Amniotic stem cell (primary cell): ENCODE measurements at places on chromosomes 5 and 9.

DNA sequence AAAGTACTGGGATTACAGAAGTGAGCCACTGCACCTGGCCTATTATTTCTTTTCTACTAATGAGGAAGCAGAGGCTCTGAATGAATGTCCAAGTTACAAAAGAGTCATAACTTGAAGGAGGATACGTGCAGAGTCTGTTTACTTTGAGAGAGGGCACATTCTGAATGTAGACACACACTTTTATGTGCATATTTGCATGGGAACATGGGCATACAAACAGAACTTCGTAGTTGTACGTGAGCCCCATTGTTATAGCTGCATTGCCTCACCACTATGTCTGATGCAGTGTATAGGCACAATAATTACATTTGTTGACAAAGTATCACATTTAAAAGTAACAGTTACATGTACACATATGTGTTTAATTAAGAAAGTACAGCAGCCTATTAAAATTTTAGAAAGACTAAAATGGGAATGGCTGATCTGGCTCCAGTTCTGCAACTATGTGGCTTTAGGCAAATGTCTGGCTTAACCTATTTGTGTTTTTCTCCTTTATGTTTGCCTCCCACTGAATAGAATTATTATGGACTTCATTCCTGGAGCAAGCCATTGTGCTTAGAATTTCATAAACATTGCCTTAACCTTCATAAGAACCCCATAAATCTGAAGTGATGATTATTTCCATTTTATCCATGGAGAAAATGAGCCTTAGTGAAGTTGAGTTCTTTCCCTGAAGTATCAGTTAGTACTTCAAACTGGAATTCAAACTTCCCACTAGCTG, 3.0 kb upstream of the DPYSL3 start:
- no peak for DNase-seq

GRCh38 chr5:57313716-57314115, 139.9 kb downstream of the GPBP1 start:
- DNase-seq, result no peak

DNA sequence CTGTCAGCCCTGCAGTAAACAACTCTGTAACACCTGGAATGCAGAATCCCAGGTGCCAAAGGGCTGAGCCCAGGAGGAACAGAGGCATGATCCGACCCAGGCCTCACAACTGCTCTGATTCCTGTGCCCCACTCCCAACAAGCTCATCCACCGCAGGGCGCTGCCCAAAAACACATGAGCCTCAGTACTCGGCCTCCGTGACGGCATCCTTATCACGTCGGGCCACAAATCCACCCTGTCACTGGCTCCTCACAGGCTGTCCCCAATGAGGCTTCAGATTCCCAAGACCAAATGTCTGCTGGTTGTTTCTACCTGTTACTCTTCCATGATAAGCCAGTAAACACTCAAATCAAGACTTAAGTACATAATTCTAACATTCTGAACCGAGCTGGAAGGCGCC, 15.2 kb downstream of the QSOX2 start:
- DNase-seq, result no peak

- DNase-seq, result no peak
Observed at GRCh38 chr5:172593721-172594235, 47.3 kb upstream of the NEURL1B start.

DNA sequence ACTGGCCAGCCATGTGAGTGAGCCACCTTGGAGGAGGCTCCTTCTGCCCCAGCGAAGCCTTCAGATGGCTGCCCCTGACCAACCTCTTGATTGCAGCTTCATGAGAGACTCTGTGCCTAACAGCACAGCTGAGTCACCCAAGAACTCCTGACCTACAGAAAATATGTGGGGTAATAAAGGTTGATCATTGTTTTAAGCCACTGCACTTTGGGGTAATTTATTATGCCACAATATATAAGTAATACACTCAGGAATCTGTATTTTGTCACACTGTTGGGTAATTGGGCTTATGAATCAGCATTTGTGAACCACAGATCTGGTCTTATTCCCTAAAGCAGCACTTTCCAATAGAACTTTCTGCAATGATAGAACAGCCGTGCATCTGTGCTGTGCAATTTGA, 24.4 kb upstream of the VDAC1 start:
- DNase-seq, result no peak

DNA sequence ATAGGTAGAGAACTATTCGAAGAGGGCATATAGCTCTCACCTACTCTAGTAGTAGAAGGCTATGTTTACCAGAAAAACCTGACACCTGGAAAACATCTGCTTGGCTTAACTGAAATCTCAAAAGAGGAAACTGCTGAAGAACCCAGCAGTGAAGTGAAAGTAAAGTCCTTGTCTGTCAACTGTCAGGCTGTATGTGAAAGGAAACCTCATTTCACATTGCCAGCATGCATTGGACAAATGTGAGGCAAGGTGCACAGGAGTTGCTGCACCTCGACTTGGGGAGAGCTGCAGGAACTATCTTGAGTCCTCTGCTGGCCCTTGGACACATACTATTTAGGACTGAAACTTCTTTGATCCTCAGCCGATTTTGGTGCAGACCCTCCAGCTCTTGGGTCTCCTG, 53.3 kb downstream of the NREP start:
- no peak for DNase-seq

GRCh38 chr5:132388244-132389050, 18.9 kb downstream of the SLC22A5 start:
- no peak for DNase-seq

- DNase-seq, result no peak
Observed at GRCh38 chr9:96293498-96294158, 8.3 kb downstream of the HSD17B3 start.

- no peak for DNase-seq
Observed at GRCh38 chr5:140134277-140134935, 8.7 kb downstream of the IGIP start.

DNA sequence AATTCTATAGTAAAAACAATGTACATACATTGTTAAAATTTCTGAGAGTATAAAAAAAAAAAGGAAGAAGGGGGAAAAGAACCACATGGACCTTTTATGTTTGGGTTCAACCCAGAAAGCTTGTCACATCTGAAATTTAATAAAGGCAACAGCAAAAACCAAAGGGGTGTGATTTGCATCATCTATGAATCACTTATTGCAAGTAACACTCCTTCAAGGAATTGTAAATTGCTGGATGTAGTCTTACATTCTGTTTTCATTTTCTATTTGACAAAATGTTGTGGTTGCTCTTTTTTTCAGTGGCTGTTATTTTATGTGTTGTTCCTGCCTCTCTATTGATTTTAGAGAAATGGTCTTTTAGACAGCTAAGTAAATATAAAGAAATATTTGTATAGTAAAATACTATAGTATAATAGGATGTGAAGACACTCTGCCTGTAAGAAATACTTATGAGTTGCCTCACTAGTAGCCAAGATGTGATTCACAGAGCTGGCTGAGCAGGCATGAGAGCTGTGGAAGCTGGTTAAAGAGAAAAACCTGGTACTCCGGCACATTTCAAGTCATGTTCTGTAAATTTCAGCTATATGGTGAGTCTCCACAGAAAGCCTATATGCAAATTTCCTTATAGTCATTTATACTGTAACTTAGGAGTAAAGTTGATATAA, 131.1 kb upstream of the CNTLN start:
- DNase-seq, result peak; percentile 16

DNA sequence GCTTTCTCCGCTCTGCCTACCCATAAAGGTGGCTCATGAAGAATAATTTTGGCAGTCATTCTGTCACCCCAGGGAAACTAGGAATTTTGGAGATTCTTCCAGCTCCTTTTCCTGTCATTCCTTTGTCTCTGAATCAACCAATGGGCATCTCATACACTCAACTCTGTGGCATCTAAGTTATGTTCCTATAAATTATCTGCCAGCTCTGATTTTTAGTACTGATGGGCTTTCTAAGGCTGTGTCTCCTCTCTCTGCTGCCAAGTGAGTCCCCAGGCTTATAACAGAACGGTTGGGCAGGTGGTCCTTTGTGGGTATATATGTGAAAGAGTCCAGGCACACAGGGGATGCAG, 226.8 kb downstream of the NMUR2 start:
- no peak for DNase-seq

DNA sequence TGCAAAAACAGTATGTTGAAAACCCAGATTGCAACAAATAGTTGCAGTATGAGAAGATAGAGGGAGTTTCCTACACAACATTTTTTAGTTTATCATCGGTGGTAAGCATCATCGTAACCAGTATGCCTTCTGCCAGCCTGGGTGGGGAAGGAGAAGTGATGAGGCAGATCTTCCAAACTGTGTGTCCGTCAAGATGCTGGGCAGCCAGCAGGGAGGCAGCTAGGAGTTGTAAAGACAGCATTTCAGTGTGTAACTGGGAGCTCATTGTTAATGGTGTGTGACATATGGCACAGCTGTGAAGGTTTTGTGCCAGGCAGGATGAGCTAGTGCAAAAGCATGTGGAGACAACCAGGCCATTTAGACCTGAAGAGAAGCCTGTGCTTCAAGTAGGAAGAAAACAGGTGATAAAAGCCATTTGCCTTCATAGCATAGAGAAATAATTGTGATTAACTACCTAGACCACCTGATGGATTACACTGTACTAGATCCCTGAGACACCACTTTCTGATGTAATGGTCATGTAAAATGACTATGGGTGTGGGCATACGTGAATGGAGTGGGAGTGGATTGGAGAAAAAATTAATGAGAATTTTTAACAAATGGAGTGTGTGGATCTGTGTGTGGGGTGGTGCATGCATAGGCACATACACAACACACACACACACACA, 347.0 kb upstream of the ADAMTSL1 start:
- no peak for DNase-seq

DNA sequence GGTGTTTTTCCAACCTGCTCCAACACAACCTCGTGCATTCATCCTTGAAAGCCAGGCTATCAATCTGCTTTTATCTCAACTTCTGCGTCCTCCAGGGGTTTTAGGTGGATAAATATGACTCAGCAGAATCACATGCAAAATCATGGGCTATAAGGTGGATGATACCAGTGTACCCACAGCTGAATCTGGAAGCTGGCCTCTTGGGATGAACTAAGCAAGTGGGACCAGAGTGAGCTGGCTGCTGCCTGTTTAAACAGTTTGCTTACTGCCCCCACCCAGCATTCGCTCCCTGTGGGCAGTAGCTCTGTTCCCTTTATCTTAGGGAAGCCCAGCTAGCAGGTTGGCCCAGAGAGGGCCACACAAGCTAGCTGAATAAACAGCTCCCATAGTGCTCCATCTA, 194.0 kb downstream of the CRB2 start:
- DNase-seq, result no peak

DNA sequence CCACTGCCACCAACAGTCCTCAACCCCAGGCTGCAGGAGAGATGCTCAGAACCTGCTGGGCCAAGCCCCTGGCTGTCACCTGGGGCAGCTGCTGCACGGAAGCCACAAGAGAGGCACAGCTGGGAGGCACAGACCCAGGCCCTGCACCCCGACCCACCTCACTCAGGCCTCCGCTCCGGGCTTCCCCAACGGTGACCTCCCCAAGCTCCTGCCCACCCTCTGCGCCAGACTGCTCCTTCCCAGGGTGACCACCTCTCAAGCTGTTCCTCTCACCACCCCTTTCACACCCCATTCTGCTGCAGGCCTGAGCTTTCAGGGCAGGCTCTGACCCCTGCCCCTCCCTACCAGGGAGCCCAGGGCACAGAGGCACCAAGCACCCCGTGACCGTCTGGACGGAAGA, 33.0 kb downstream of the VAV2 start:
- DNase-seq, result no peak

DNA sequence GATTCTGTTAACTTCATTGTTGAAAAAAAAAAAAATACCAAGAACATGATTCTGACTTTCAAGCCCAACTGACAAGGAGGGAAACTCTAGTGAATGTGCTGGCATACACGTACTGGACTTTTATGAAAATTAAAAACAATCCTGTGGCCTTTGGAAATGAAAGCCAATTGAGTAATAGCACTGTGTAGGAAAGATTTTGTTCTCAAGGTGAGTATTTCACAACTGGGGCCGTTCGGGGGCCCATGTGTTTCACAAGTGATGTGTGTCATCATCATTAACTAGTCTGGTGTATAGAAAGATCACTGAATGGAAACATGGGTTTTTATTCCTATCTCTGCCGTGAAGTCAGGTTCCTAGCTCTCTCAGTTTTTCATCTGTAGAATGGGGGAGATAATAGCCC, 605.0 kb upstream of the CLINT1 start:
- DNase-seq, result no peak

DNA sequence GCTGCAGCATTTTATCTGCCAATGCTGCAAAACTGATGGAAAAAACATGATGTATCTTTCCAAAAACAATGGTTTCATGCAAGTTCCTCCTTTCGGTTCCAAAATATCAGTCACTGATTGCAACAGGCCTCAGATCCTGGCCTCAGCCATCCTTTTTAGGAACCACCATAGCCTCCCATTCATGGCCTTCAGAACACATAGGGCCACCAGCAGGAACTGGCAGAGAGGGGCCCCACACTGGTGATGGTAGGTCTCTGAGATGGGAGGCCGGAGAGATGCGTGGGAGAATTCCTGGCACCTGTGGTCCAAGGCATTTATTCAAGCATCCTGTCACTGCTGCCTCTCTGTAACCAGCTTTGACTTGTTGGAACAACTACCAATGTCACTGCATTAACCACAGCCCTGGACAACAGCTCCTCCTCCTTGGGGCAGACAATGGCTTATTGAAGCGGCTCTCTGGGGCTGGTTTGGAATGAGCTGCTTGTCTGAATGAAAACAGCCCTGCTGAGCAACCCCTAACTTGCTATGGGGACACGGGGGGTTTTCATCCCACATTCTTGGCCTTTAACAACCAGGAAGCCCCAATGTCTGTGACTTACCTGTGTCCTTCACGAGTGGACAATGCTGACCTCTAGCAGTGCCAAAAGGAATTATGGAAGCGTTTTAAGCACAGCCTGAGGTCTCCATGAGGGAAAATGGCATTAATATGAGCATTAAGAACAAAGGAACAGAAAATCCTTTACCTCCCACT, 108.1 kb downstream of the LHFPL2 start:
- no peak for DNase-seq

DNA sequence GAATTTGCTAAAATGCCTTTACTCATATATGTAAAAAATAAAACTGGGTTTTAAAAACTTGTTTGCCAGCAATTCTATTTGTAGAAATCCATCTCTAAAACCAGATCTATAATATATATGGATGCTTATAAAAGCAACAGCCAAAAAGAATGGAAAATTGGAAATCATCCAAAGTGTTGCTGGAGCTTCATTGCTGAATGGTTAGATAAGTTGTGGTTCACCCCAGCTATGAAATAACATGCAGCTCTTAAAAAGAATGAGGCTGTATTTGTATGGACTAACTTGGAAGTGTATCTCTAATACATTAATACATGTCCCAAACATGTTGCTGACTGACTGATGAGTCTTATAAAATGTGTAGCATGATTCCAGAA, 76.2 kb downstream of the STK10 start:
- no peak for DNase-seq

GRCh38 chr5:150079909-150080461, 6.4 kb downstream of the CSF1R start:
- no peak for DNase-seq
